ENCODE measurements at places on chromosomes 4 and X.

DNA sequence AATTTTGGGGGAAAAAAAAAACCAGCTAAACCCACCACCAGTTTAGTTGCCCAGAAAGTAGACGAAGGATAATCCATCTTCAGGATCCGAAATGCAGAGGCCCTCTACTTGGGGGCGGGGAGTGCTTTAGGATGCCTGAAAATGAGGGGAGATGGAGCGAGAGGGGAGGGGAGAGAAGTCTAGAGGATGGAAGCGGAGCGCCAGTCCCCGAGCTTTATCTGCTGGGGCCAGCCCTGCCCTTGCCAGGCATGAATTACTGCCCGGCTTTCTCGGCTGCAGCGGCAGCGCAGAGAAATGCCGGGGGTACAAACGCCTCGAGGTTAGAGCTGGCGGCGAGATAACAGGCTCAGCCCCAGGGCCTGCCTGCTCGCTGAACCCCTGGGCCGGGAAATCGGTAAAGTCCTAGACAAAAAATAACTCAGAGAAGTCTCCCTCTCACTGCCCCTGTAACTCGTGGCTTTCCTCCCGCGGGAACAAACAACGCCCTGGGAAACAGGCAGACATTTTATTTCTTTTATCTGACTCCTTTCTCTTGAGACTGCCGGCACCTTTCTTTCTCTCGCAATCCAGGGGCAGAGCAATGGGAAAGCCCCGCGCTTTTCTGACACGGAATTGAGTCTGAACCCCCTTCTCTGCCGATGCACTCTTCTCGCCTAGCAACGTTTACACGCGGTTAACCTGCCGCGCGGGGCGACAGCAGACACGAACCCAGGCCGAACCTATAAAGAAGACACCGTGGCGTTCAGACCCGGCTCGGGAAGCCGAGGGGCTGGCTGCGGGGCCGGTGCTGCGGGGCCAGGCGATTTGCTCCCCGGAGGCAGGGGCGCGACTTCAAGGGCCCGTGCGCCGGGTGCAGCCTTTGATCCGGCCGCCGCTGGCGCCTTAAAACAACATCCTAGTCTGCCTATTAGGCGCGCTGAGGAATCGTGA lies 3.1 kb upstream of the MSX1 start:
- no peak for DNase-seq

DNA sequence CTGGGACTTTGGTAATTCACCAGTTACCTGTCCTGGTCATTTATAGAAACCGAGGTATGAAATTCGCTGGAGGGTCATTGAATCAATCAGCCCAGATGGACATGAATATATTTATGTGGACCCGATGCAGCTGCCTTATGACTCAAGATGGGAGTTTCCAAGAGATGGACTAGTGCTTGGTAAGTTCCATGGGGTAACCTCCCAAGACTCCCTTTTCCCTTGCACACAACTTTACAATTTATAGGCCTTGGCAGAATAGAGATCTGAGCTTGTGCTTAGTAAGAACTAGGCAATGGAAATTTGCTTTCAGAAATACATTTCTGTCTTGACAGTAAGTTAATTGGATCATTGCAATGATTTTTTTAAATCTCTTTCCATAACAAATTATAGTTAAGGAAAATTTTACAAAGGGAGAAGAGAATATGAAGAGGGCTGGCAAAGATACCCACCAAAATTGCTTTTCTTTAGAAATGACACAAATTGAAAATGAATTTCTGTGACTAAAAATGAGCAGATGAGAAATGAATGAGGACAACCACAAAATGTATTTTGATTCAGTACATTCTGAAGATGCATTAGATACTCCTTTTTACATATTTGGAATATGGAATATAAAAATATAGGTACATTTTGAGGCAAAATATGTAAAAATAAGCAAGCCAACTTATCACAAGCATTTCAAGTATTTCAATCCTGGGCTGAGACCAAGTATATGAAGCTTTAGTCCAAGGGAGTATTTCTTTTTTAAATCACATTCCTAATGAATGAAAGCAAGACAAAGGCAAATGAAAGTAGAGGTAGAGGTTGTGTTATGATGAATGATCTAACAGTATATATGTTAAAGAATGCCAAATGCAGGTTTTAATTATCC lies 45.9 kb downstream of the PDGFRA start:
- DNase-seq = no peak

- DNase-seq = no peak
Measured at GRCh38 chr4:96598465-96598864, 758.6 kb downstream of the PDHA2 start.

GRCh38 chrX:118211891-118212816 lies 95.5 kb upstream of the KLHL13 start:
- no peak for DNase-seq

GRCh38 chrX:56554870-56555269 lies 8.6 kb upstream of the UBQLN2 start:
- DNase-seq = no peak

DNA sequence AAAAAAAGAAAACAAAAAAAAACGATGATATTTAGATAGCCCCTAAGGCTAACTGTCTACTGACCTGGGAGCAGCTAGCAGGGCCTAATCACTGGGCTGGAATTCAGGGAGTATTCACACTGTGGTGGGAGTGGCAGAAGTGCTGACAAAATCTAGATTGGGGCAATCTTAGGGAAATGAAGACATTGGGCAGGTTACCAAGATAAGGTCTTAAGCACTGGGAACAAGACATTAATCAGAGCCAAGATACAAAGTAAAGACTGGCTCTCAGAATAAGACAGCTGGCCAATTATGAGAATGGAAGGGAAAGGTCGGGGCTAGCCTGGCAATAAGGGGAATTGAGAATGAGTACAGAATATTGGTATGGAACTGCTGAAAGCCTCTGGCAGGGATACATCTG lies 100.2 kb upstream of the GRIA3 start:
- no peak for DNase-seq

Measured in suppressor macrophage treated with lipopolysaccharide for 4 hours (primary cell).